Activated B cell treated with CpG ODN at 0.5 μM for 24 hours (primary cell): ENCODE measurements at places on chromosomes 16 and 17.

- no peak for DNase-seq
These were observed 11.7 kb downstream of the CANT1 start for GRCh38 chr17:78997881-78998280.

GRCh38 chr16:85992359-85992758 lies 93.4 kb downstream of the IRF8 start:
- peak; percentile 12 for DNase-seq

GRCh38 chr17:76122431-76123190 lies 18.4 kb downstream of the FOXJ1 start:
- no peak for DNase-seq

GRCh38 chr16:27746076-27746855 lies 196.3 kb downstream of the KATNIP start:
- no peak for DNase-seq
